ENCODE measurements at places on chromosomes 12 and 14. TPM values are rescaled to one million over a fixed set of nuclear protein-coding genes. Genes with fewer than 3 reads are reported as not detected.

NPAS3 gene
- total RNA-seq: 6.0 TPM

DNA sequence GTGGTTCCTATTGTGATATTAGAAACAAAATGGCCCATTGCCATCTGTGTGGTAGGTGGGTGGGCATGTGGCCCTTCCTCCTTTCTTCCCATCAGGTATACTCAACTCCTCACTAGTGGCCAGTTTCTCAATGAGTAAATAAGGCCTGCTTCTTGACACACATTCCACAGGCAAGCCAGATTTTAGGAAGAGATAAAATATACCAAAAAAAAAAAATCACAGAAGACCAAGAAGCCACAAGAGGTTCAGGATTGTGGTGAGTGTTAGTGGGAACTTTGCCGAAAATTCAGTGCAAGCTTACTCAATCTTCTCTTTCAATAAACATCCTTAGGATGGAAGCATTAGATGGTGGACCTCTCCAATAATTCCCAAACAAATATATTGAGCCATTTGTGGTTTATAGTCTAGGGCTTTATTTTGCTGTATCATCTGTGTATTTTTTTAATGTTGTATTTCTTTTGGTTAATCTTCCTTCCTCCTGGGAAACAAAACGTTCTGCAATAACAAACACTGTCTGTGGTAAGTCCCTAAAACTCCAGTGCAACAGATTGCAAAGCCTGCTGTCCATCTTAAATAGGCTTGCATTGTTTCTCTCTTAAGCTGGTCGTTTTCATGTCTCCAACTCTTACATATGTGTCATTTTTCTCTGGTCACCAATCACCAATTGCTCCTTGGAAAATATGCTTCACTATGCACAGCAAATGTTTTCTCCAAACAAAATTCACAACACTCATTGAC is 289.9 kb upstream of the KITLG start:
- DNase-seq: no peak

KRT7 gene
- total RNA-seq: 2.5 TPM

GDF3 gene
- not detected for total RNA-seq

- DNase-seq: no peak
Observed at GRCh38 chr12:28107679-28108078, 82.6 kb upstream of the CCDC91 start.

GRCh38 chr14:53032161-53032803 is 81.4 kb upstream of the FERMT2 start:
- DNase-seq: no peak

GRCh38 chr14:98582276-98582675 is 689.7 kb downstream of the BCL11B start:
- DNase-seq: no peak

GRCh38 chr12:116882742-116883141 is 1.5 kb upstream of the HRK start:
- no peak for DNase-seq

Data from omental fat pad (tissue), 4 donors.